ENCODE measurements at places on chromosomes 1 and 21. TPM values are rescaled to one million over a fixed set of nuclear protein-coding genes. Genes with fewer than 3 reads are reported as not detected.

Gene IGSF9
- not detected for total RNA-seq

Gene ETV3L
- total RNA-seq, result not detected

Gene TNFSF4
- total RNA-seq, result 3.7 TPM

Gene DMRTA2
- not detected for total RNA-seq

Gene KLHL17
- 3.7 TPM for total RNA-seq

Gene EXTL1
- 0.97 TPM for total RNA-seq

Gene ORC1
- total RNA-seq, result 1.2 TPM

Gene SPATC1L
- 22.0 TPM for total RNA-seq

Gene CD55
- 27.8 TPM for total RNA-seq

Gene SPRR2G
- total RNA-seq, result not detected

Gene SCAMP3
- 33.6 TPM for total RNA-seq

Gene ESPN
- total RNA-seq, result 1.0 TPM

Gene NR5A2
- total RNA-seq, result 0.83 TPM

DNA sequence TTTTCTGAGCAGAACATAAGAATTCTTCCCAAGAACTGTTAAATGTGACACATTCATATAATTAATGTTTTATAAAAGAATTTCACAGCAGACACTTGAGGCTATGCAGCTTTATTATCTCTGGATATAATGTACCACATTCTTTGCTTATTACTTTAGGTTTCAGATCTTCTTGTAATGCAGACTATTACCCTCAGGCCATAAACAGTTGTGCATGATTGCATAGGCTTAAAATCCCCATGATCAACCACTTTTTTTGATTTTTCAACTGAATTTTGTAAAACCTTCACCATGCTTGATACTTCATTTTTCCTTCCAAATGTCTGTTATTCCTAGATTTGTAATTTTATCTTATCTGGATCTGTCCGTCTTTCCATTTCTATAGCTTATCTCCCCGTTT is 1355.7 kb downstream of the BRINP3 start:
- no peak for DNase-seq
- no peaks in the 10 kb centered on the region for H3K27me3 ChIP-seq
- H3K4me1 ChIP-seq, result no peaks in the 10 kb centered on the region
- H3K27ac ChIP-seq, result no peak overlapping the region
- H3K4me3 ChIP-seq, result no peak overlapping the region
- H3K36me3 ChIP-seq, result no peaks in the 10 kb centered on the region

- H3K27ac ChIP-seq, result no peak overlapping the region
- H3K4me1 ChIP-seq, result no peaks in the 10 kb centered on the region
- H3K27me3 ChIP-seq, result no peaks in the 10 kb centered on the region
- no peaks in the 10 kb centered on the region for H3K36me3 ChIP-seq
- H3K4me3 ChIP-seq, result no peak overlapping the region
These were observed 134.9 kb upstream of the MAP1LC3C start for GRCh38 chr1:242133796-242134195.

- H3K27me3 ChIP-seq, result no peaks in the 10 kb centered on the region
- H3K27ac ChIP-seq, result no peak overlapping the region
- H3K4me3 ChIP-seq, result no peak overlapping the region
- no peaks in the 10 kb centered on the region for H3K36me3 ChIP-seq
- DNase-seq, result no peak
These were observed 138.3 kb upstream of the SNX7 start for GRCh38 chr1:98523256-98523655.

GRCh38 chr1:41800311-41800829 is 118.4 kb downstream of the HIVEP3 start:
- H3K4me1 ChIP-seq, result peaks cover 8% of the 10 kb centered on the region
- no peaks in the 10 kb centered on the region for H3K36me3 ChIP-seq
- no peak for DNase-seq
- H3K4me3 ChIP-seq, result no peak overlapping the region
- no peak overlapping the region for H3K27ac ChIP-seq

DNA sequence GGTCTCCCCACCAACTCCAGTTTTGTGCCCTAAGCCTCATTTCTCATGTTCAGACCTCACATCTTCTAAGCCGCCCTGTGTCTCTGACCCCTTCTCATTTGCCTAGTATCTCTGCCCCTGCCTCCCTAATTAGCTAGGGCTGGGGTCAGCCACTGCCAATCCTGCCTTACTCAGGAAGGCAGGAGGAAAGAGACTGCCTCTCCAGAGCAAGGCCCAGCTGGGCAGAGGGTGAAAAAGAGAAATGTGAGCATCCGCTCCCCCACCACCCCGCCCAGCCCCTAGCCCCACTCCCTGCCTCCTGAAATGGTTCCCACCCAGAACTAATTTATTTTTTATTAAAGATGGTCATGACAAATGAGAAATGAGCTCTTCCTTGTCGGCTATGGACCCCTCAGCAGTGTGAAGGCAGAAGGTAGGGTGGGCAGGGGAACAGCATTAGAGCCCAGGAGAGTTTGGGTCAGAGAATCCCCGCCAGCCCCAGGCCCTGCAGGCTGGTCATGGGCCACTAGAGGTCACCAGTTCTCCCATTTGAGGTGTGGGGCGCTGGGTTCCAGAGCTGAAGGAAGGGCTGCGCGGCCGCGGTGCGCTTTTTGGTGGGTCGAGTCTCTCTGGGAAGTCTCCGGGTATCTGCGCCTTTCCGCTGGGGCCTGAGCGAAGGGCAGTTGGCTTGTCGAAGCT is 11.5 kb downstream of the ADAMTSL4 start:
- DNase-seq, result peak; percentile 98
- peaks cover 95% of the 10 kb centered on the region for H3K4me1 ChIP-seq
- peak overlapping the region; percentile 99 for H3K27ac ChIP-seq
- peaks cover 27% of the 10 kb centered on the region for H3K36me3 ChIP-seq
- peak overlapping the region; percentile 59 for H3K4me3 ChIP-seq

- H3K4me3 ChIP-seq, result no peak overlapping the region
- no peak overlapping the region for H3K27ac ChIP-seq
- DNase-seq, result no peak
- no peaks in the 10 kb centered on the region for H3K36me3 ChIP-seq
These were observed 27.8 kb downstream of the SELL start for GRCh38 chr1:169683661-169684060.

GRCh38 chr1:223831755-223832636 is 13.8 kb downstream of the TP53BP2 start:
- H3K4me1 ChIP-seq, result peaks cover 48% of the 10 kb centered on the region
- no peak for DNase-seq
- peak overlapping the region; percentile 60 for H3K27ac ChIP-seq

DNA sequence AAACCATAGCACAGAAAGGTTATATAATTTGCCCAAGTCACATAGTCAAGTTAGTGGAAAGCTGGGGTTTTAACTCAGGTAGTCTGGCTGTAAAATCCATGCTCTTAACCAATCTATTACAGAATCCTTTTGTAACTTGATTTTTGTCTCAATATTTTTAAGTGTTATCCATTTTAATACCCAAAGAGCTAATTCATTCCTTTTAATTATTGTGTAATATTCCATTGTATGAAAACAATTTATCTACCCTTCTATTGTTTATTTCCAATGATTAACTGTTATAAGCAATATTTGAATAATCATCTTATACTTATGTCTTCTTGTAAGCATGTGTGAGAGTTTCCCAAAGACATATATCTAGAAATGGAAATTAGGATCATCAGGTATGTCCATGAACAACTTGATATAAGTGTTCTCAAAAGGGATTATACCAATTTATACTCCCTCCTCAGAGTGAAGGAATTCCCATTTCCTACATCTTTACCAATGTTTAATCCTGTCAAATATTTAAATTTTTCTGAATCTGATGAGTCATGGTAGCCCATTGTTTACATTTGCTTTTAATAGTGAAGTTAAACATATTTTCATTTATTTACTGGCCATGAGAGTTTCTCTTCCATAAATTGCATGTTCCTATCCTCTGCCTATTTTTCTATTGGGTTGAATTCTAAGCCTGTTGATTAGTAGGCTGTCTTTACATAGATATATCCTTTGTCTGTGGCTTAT is 13.9 kb downstream of the TEX50 start:
- DNase-seq, result no peak
- no peaks in the 10 kb centered on the region for H3K27me3 ChIP-seq
- no peaks in the 10 kb centered on the region for H3K36me3 ChIP-seq
- no peak overlapping the region for H3K4me3 ChIP-seq

DNA sequence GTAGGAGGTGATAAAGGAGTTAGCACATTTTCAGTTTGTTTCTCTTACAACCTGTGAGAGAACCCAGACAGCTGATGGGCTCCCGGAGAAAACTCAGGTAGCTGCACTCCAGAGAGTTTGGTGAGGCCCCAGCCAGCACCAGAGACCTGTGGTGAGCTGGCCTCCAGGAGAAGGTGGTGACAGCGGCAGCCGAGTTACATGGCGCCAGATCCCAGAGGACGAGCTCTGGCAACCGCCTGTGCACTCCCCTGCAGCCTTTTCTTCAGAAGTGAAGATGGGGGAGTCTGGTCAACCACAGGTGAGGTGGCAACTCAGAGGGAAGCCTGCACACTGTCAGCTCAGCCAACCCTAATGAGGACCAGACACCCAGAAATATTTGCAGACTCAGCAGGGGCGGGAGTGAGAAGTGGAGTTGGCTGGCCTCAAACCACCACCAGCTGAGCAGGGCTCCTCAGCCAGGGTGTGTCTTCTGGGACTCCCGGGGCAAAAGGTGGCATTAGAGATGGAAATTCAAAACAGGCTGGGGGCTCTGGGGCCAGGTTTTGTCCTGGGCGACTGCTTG is 209.7 kb downstream of the SETD4 start:
- no peak overlapping the region for H3K4me3 ChIP-seq
- no peaks in the 10 kb centered on the region for H3K4me1 ChIP-seq
- H3K27ac ChIP-seq, result peak overlapping the region; percentile 13

GRCh38 chr1:157087030-157087429 is 12.6 kb downstream of the ETV3L start:
- no peak for DNase-seq
- no peaks in the 10 kb centered on the region for H3K36me3 ChIP-seq
- H3K4me3 ChIP-seq, result no peak overlapping the region

GRCh38 chr1:113976609-113977278 is 2.5 kb upstream of the OLFML3 start:
- H3K4me1 ChIP-seq, result peaks cover 69% of the 10 kb centered on the region
- peak overlapping the region; percentile 53 for H3K27ac ChIP-seq
- H3K27me3 ChIP-seq, result no peaks in the 10 kb centered on the region
- H3K36me3 ChIP-seq, result peaks cover 41% of the 10 kb centered on the region
- no peak for DNase-seq

GRCh38 chr1:29868096-29868495 is 631.8 kb downstream of the PTPRU start:
- no peaks in the 10 kb centered on the region for H3K36me3 ChIP-seq
- H3K27me3 ChIP-seq, result no peaks in the 10 kb centered on the region
- DNase-seq, result no peak
- no peak overlapping the region for H3K27ac ChIP-seq
- H3K4me1 ChIP-seq, result no peaks in the 10 kb centered on the region

DNA sequence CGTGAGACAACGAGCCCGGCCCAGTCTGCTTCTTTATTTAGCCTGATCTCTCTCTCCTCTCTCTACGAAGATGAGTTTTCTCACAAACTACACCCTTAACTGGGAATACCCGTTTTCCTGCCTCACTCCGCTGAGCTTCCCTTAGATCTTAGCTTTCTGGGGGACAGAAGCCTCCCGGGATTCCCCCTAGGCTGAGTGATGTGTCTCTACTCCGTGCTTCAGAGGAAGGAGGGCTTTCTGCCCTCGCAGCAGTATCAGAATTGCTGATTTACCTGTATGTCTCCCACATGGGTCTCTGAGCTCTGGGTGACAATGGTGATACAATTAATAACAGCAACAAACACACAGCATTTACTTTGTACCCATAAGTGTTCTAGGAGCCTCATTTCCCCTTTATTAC is 1.0 kb downstream of the ZBTB17 start:
- no peak for DNase-seq
- peaks cover 15% of the 10 kb centered on the region for H3K36me3 ChIP-seq
- H3K27me3 ChIP-seq, result no peaks in the 10 kb centered on the region
- peak overlapping the region; percentile 78 for H3K4me3 ChIP-seq

DNA sequence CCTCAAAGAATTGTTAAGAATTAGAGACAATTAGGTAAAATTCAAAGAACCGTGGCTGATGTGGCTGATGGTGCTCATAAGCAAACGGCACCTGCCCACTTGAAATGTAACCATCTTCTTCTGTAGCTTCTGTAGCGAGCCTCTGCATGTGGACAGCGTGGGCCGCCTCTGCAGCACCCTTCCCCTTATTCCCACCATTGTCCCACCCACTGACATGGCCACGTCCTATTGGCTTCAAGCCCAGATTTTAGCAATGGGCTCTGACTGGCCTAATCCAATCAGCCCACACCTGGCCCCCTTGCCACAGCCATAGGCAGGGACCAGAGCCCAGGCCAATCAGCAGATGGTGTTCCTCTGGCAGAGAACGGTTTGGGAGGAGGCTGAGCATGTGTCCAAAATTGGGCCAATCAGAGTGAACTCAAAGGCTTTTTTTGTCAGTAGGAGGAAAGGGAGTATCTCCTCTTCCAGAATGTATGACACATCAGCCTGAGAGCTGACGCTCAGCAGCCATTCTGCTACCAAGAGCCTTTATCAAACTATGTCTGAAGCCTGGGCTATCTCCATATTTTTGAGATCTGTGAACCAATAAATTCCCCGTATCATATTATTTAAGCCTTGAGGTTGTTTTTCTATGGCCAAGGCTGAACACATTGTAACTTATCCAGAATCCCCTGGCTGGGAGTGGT is 518.5 kb downstream of the SMYD3 start:
- H3K4me3 ChIP-seq, result no peak overlapping the region
- H3K4me1 ChIP-seq, result no peaks in the 10 kb centered on the region
- DNase-seq, result no peak
- H3K27me3 ChIP-seq, result no peaks in the 10 kb centered on the region

DNA sequence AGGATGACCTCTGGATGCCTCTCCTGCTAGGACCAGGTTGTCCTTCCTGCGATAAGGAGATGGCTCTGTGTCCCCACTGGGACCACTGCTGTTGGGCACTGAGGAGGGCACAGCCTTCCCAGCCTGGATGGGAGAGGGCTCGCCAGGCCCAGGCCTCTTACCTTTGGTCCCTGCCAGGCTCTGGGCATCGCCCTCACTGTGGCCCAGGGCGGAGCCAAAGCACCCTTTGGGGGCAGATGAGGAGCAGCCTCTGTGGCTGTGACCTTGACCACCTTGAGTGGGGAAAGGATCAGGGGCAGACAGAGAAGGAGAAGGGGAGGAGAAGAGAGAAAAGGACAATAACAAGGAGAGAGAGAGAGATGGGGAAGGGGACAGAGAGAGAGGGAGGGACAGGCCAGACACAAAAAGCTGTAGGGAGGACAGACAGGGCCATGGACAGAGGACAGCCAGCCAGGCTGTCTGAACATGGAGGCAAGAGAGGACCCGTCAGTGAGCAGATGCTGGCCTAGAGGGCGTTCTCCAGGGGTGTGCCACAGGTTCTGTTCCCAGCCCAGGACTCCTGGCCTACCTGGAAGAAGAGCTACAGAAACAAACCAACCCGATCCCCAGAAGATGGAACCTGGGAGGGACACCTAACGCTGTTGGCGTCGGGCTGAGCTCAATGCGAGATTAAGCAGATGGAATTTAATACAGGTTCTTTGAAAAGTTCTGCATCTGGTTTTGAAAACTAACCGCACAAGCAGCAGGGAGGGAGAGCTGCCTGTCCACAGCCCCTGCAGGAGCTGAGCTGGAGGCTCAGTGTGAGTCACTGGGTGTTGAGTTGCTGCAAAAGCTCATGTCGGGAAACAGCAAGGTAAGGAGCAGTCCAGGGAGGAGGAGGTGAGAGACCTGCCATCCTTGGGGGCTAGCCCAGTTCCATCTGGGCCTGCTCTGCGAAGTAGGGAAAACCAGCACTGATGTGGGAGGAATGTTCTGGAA is 262.1 kb downstream of the PTPRU start:
- H3K4me3 ChIP-seq, result no peak overlapping the region
- H3K36me3 ChIP-seq, result no peaks in the 10 kb centered on the region
- no peak overlapping the region for H3K27ac ChIP-seq
- DNase-seq, result no peak
- peaks cover 44% of the 10 kb centered on the region for H3K27me3 ChIP-seq
